ENCODE measurements at places on chromosomes 13 and 19.

DNA sequence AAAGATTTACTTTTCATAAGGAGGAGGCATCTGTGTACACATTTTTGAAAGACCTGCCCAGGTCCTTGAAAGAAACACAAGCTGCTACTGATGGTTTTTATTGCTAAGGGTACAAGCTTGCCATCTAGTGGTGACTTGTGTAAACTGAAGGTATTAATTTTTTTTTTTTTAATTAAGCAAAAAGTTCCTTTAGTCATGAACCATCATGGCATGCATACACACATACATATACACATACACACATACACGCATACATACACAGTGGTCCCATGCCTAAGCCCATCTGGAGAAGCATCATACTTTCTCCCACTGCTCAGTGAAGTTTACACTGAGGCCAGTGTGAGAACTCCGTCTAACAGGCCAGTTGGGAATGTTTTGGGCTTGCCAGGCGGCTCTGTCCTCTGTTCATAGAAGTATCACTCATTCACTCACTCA, 312.5 kb downstream of the DCLK1 start:
- no peaks in the 10 kb centered on the region for H3K4me1 ChIP-seq
- no peak overlapping the region for H3K4me3 ChIP-seq
- no peak overlapping the region for H3K27ac ChIP-seq
- H3K36me3 ChIP-seq: no peaks in the 10 kb centered on the region
- H3K27me3 ChIP-seq: no peaks in the 10 kb centered on the region

GRCh38 chr13:95204231-95204765, 97.0 kb downstream of the ABCC4 start:
- H3K36me3 ChIP-seq: no peaks in the 10 kb centered on the region
- H3K4me1 ChIP-seq: no peaks in the 10 kb centered on the region
- no peaks in the 10 kb centered on the region for H3K27me3 ChIP-seq
- no peak for DNase-seq

DNA sequence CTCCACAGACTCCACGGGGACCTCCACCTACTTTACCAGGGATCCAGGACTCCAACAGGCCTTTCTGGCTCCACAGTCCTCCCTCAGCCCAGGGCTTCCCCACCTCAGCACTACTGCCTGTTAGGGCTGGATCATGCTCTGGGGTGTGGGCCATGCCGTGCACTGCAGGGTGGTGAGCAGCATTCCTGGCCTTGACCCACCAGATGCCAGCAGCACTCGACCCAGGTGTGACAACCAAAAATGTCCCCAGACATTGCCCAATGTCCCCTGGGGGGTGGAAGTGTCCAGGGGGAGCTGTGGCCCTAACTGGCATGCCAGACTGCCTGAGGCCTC, 42.0 kb downstream of the EPS15L1 start:
- H3K36me3 ChIP-seq: no peaks in the 10 kb centered on the region
- DNase-seq: no peak
- H3K4me3 ChIP-seq: no peak overlapping the region
- peaks cover 9% of the 10 kb centered on the region for H3K4me1 ChIP-seq
- no peaks in the 10 kb centered on the region for H3K27me3 ChIP-seq

GRCh38 chr19:46564701-46565100, 36.4 kb upstream of the CALM3 start:
- no peaks in the 10 kb centered on the region for H3K36me3 ChIP-seq
- no peak for DNase-seq
- H3K27ac ChIP-seq: no peak overlapping the region
- no peaks in the 10 kb centered on the region for H3K27me3 ChIP-seq
- H3K4me3 ChIP-seq: no peak overlapping the region
- no peaks in the 10 kb centered on the region for H3K4me1 ChIP-seq

DNA sequence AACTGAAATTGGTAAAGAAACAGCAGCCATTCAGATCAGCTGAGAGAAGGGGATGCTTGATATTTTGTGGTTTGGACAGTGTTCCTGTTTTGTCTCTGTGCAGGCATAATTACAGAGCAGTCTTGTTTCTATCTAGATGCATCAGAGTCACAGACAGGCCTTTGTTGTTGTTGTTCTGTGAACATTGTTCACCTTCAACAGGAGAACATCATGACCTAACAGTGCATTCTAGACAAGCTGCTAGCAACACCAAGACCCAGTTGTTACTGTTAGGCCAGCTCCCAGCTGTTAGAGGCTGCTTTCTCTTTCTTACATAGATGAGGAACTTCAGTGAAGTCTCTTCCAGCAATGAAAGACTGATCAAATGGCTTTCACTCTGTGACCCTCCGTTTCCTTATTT, 8.5 kb upstream of the LSR start:
- no peaks in the 10 kb centered on the region for H3K27me3 ChIP-seq
- H3K36me3 ChIP-seq: no peaks in the 10 kb centered on the region
- H3K4me3 ChIP-seq: 0 out of 2 replicates have a peak overlapping the region, but pooled peaks have one; percentile 8

DNA sequence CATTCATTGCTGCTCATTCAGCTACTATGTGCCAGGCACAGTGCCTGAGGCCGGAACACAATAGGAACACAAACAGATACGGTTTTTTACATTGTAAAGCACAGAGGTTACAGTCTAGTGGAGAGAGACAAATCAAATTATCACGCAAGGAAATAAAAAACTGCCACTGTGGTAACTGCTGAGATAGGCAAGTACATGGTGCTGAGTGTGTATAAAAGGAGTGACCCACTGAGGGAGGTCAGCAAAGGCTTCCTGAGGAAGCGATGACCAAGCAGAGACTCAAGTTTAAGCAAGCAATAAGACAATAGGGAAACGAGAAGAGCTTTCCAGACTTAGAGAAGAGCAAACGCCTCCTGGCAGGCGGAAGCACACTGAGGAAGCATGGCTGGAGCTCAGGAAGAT, 56.4 kb downstream of the NUFIP1 start:
- H3K27ac ChIP-seq: no peak overlapping the region
- no peak for DNase-seq
- no peaks in the 10 kb centered on the region for H3K4me1 ChIP-seq
- no peaks in the 10 kb centered on the region for H3K36me3 ChIP-seq
- no peak overlapping the region for H3K4me3 ChIP-seq
- no peaks in the 10 kb centered on the region for H3K27me3 ChIP-seq

DNA sequence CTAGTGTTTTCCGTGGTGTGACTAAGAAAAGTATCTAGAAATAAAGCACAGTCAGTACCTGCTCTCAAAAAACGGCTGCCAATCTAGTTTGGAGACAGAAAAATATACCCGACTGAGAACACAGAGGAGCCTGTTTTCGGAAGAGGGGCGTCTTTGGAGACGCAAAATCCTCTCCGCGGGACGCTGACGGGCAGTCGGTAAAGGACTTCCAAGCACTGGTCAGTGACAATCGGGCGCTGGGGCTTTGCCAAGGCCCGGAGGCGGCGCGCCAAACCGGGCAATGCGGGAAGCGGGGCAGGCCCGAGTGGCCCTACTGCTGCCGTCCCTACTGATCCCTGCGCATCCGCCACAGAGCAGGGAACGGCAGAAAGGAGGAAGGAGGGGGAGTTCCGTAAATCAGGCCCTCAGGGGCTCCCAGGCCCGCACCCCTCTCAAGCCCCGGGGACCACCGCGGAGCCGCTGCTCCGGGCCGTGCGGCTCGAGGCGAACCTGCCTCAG, 588 bp upstream of the DPY19L3 start:
- no peaks in the 10 kb centered on the region for H3K27me3 ChIP-seq
- peak overlapping the region; percentile 83 for H3K27ac ChIP-seq
- peak overlapping the region; percentile 78 for H3K4me3 ChIP-seq
- no peaks in the 10 kb centered on the region for H3K36me3 ChIP-seq
- peaks cover 4% of the 10 kb centered on the region for H3K4me1 ChIP-seq
- peak; percentile 8 for DNase-seq

DNA sequence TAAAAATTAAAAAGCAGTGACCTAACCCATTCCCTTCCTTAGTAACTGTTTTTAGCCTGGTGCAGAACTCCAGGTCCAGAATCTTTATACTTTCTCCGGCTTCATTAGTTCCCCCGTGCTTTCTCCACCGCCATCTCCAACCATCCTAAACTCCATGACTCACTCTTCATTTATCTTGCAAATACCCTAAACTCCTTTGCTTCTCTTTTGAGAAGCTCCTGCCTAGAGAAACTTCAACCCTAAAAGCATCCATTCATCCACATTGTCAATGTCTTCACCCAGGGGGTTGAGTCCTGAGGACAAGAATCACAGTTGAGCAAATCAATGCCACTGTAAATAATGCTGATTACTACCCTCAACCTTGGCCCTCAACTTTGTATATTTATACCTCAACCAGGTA, 17.1 kb upstream of the GARRE1 start:
- no peaks in the 10 kb centered on the region for H3K4me1 ChIP-seq
- DNase-seq: no peak
- H3K4me3 ChIP-seq: no peak overlapping the region
- no peaks in the 10 kb centered on the region for H3K27me3 ChIP-seq
- no peak overlapping the region for H3K27ac ChIP-seq
- no peaks in the 10 kb centered on the region for H3K36me3 ChIP-seq

GRCh38 chr13:20353973-20354372, 121.9 kb upstream of the GJB6 start:
- H3K27me3 ChIP-seq: no peaks in the 10 kb centered on the region
- no peak overlapping the region for H3K4me3 ChIP-seq
- no peaks in the 10 kb centered on the region for H3K36me3 ChIP-seq
- H3K4me1 ChIP-seq: no peaks in the 10 kb centered on the region
- no peak overlapping the region for H3K27ac ChIP-seq

DNA sequence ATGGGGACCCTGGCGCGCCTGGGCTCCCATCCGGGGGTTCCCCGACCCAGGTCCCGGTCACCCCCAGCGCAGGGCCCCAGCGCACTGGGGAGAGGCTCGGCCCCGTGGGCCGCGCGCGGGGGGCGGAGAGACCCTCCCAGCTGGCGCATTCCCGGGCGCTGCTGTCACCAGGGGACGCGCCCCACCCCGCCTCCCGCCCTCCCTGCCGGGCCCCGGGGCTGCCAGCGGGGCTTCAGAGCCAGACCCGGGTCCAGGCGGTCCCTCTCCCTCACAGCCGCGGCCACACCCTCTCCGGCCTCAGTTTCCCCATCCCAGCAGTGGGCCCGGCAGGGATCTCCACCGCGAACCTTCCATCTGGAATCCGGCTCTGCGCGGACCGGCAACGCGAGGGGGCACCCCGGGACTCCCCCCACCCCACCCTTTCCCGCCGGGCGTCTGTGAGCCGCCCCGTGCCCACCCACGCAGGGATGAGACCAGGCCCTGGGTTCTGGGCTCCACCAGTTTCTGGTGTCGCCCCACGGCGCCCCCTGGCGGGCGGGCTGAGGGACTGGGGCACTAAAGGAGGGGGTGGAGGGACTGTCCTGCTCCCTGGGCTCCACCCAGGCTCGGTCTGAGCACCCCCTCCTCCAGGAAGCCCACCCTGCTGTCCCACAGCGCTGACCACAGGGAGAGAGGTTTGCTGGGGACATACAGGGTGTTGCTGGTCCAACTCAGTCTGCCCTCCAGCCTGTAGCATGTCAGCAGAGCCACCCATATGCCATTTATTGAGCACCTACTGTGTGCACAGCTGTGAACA, 878 bp upstream of the ADAMTSL5 start:
- H3K27ac ChIP-seq: no peak overlapping the region
- peaks cover 68% of the 10 kb centered on the region for H3K27me3 ChIP-seq
- no peaks in the 10 kb centered on the region for H3K36me3 ChIP-seq
- peak; percentile 64 for DNase-seq
- H3K4me1 ChIP-seq: peaks cover 2% of the 10 kb centered on the region
- peak overlapping the region; percentile 70 for H3K4me3 ChIP-seq

GRCh38 chr13:101140087-101140770, 276.1 kb downstream of the NALCN start:
- no peak overlapping the region for H3K4me3 ChIP-seq
- no peak for DNase-seq
- H3K4me1 ChIP-seq: no peaks in the 10 kb centered on the region
- no peaks in the 10 kb centered on the region for H3K36me3 ChIP-seq
- no peak overlapping the region for H3K27ac ChIP-seq

- no peak for DNase-seq
- no peak overlapping the region for H3K27ac ChIP-seq
- H3K4me1 ChIP-seq: no peaks in the 10 kb centered on the region
- no peaks in the 10 kb centered on the region for H3K36me3 ChIP-seq
- no peak overlapping the region for H3K4me3 ChIP-seq
Observed at GRCh38 chr13:105436943-105437342, 1098.5 kb downstream of the EFNB2 start.

DNA sequence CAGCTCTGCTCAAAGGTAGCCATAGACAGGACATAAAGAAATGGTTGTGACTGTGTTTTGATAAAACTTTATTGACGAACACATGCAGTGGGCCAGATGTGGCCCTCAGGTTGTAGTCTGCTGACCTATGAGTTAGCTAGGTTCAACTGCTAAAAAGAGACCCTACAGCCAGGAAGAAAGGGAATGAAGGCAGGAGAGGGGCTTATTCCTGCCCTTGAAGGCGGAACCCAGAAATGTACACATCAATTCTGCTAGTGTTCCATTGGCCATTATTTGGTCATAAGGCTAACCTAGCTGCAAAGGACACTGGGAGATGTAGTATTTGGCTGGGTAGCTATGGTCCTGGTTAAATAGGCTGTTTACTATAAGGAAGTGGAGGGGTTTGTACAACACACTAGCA, 18.0 kb downstream of the APBA3 start:
- H3K4me3 ChIP-seq: no peak overlapping the region
- no peaks in the 10 kb centered on the region for H3K36me3 ChIP-seq
- DNase-seq: no peak

- no peaks in the 10 kb centered on the region for H3K4me1 ChIP-seq
- H3K4me3 ChIP-seq: no peak overlapping the region
- H3K27ac ChIP-seq: no peak overlapping the region
- no peaks in the 10 kb centered on the region for H3K27me3 ChIP-seq
Observed at GRCh38 chr13:35343417-35343816, 133.1 kb downstream of the MAB21L1 start.

GRCh38 chr13:76738616-76739015, 147.6 kb downstream of the KCTD12 start:
- H3K27me3 ChIP-seq: no peaks in the 10 kb centered on the region
- H3K27ac ChIP-seq: no peak overlapping the region
- no peaks in the 10 kb centered on the region for H3K4me1 ChIP-seq

GRCh38 chr19:28899703-28900102, 313.2 kb downstream of the UQCRFS1 start:
- no peak overlapping the region for H3K27ac ChIP-seq
- H3K4me1 ChIP-seq: no peaks in the 10 kb centered on the region
- H3K36me3 ChIP-seq: no peaks in the 10 kb centered on the region

GRCh38 chr19:51794885-51795490, at the start of gene FPR3:
Gene FPR3, plus strand, starts transcription at chr19:51795157. Its CDS starts 28,592 bp downstream, at chr19:51823749.
- no peaks in the 10 kb centered on the region for H3K36me3 ChIP-seq
- no peak within 1 kb of the TSS for H3K27ac ChIP-seq
- DNase-seq: no peak
- H3K4me3 ChIP-seq: no peak within 1 kb of the TSS
- H3K27me3 ChIP-seq: no peaks in the 10 kb centered on the region
- H3K4me1 ChIP-seq: no peaks in the 10 kb centered on the region

All from MM.1S (cell line).